ENCODE measurements at places on chromosomes 6 and 20. TPM values are rescaled to one million over a fixed set of nuclear protein-coding genes. Genes with fewer than 3 reads are reported as not detected.

GRCh38 chr20:12375967-12376366, 458.3 kb downstream of the BTBD3 start:
- DNase-seq, result no peak

- no peak for DNase-seq
Measured at GRCh38 chr6:4128748-4129147, 6.6 kb downstream of the ECI2 start.

The WFDC9 gene
- total RNA-seq, result not detected

DNA sequence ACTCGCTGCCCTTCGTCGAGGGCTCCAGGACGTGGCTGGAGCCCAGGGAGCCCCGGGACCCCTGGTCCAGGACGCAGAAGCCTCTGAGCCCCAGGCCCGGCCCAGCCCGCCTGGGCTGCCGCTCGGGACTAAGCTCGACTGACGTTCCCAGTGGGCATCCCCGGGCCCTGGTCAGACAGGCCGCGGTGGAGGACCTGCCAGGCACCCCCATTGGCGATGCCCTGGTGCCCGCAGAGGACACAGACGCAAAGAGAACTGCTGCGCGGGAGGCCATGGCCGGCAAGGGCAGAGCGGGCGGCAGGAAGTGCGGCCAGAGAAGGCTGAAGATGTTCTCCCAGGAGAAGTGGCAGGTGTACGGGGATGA, 28.9 kb downstream of the ZNF831 start:
- no peak for DNase-seq

DNA sequence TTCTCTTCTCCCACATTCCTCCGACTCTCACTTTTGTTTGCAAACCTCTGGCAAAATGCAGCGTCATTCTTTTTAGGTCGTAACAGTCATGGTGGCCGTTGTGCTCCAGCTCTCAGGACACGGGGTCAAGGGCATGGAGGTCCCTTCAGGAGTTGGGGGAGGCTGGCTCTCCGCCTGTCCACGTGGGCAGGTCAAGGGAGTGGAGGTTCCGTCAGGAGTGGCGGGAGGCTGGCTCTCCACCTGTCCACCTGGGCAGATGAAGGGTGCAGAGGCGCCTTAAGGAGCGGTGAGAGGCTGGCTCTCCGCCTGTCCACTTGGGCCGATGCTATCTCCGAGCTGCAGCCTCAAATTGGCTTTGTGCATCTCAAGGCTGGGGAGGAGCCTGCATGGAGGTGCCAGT, 98.0 kb downstream of the ERMARD start:
- DNase-seq, result no peak

- DNase-seq, result no peak
Measured at GRCh38 chr6:110784610-110784979, 30.7 kb downstream of the CDK19 start.

The CD83 gene
- 8.0 TPM for total RNA-seq

The NFKBIL1 gene
- total RNA-seq, result 16.2 TPM

Data from foreskin keratinocyte (primary cell).